ENCODE measurements at places on chromosomes 6 and 20.

DNA sequence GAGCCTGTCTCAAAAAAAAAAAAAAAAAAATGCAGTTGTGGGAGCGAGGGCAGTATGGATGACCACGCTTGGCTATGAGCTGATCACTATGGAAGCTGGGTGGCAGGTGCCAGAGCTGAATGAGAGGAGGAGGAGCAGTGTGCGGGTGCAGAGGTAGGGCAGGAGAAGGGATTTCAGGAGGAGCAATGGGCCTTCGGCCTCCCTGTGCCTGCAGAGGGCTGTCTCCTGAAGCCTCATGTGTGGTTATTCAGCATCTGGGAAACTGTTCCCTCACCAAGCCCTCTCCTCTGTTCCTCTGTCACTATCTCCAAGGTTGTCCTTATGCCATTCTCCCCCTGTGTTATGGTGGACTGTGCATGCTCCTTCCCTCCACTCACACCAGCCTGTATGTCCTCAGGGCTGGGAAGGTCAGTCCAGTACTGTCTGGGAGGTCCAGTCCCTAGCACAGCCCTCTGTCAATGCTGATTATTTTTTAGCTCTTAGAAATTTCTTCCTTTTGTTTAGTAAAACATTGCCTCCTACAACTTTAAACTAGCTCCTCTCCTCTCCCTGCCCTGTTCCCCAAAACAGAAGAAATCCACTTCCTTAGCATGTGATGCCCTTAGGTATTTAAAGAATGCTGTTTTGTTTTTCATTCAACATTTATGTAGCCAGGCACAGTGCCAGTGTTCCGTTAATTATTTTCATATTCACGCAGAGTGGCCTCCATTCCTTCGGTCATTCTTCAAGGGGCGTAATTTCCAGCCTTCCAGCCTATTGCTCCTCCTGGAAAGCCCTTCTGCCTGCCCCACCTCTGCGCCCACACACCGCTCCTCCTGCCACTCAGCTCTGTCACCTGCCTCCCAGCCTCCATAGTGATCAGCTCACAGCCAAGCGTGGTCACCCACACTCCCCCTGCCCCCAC lies 48.9 kb downstream of the CNBD2 start:
- DNase-seq: no peak

DNA sequence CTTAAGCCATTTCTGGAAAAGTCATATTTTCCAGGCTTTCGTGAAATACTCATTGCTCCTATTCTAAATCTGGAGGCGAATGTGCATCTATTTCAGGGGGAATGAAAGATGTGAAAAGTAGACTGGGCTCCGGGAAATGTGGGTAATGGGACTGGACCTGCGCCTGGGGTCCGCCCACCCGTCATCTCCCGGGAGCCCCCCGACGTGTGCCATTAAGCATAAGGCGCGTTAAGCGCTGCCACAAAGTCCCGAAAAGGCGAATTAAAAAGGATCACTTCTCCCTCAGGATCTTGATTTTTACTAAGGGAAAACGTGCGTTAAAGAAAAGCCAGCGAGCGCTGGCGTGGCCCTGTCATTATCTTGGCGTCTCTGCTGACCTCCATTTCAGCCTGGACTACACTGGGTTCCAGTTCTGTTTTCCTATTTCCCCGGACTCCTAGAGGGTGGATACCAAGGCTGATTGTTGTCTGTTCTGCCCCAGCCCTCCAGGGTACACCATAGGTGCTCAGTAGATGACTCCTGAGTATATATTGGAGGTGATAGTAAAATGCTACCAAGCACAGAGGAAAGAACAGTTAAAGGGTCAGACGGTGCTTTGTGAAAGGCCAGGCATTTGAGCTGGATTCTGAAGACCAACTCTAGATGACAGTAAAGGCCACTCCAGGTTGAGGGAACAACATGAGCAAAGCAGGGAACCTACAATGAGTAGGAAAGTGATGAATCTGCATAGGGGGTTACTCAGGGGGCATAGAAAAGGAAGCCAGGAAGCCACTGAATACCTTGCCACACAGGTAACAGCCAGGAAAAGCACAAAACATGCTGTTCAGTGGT lies 89.2 kb upstream of the ARID1B start:
- peak; percentile 78 for DNase-seq

- no peak for DNase-seq
Observed at GRCh38 chr6:134425513-134425912, 107.6 kb upstream of the SGK1 start.

GRCh38 chr6:129606664-129607063 lies 103.3 kb downstream of the ARHGAP18 start:
- no peak for DNase-seq

DNA sequence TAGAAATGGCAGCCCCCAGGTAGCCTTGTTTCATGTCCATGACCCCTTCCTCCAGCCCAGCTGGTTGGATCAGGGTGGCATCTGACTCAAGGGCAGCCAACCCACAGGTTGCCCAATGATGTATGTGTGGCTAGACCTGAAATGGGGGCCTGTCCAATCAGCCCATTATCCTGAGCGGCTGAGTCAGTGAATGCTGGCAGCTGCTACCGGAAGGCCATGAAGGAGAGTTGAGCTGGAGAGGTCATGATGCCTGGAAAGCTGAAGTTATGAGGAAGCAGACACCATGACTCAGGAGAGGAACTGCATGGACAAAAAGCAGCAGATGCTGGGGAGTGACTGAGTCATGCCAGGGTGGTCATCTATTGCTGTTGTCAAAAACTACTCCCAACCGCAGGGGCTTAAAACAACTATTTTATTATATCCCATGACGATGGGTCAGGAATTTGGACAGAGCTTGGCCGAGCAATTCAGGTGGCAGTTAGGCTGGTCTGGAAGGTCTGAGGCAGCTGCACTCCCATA lies 67.3 kb downstream of the MDGA1 start:
- no peak for DNase-seq

GRCh38 chr6:52423971-52424381 lies 3.8 kb downstream of the EFHC1 start:
- no peak for DNase-seq

- DNase-seq: peak; percentile 24
Observed at GRCh38 chr6:16592223-16592911, 168.9 kb downstream of the ATXN1 start.
